ENCODE measurements at places on chromosomes 1 and 21. TPM values are rescaled to one million over a fixed set of nuclear protein-coding genes. Genes with fewer than 3 reads are reported as not detected.

Gene CCDC30
- total RNA-seq: 0.66 TPM

Gene NUAK2
- total RNA-seq: 23.2 TPM

Gene PGLYRP3
- total RNA-seq: 44.0 TPM

Gene CD247
- 3.2 TPM for total RNA-seq

Gene PDIK1L
- total RNA-seq: 6.2 TPM

Gene LRRC39
- not detected for total RNA-seq

Gene CASP9
- 8.8 TPM for total RNA-seq

Gene PRKCZ
- total RNA-seq: 23.8 TPM

Gene RGSL1
- not detected for total RNA-seq

Gene RAP1GAP
- total RNA-seq: 6.8 TPM

Gene TFF3
- total RNA-seq: 15.1 TPM

Gene SLC30A10
- total RNA-seq: not detected

Gene MPL
- not detected for total RNA-seq

Gene ATG4C
- 7.2 TPM for total RNA-seq

Gene IRF6
- total RNA-seq: 96.9 TPM

Gene ZSCAN20
- 3.3 TPM for total RNA-seq

Gene ADCY10
- total RNA-seq: not detected

Gene FAM177B
- total RNA-seq: not detected

Gene CASQ2
- 6.3 TPM for total RNA-seq

Gene CACNA1S
- not detected for total RNA-seq

Gene EPHA2
- 104 TPM for total RNA-seq

Gene PLD5
- total RNA-seq: 0.57 TPM

Gene HSD3B1
- not detected for total RNA-seq

Gene TAF13
- 43.3 TPM for total RNA-seq

Gene FAM72A
- total RNA-seq: 4.2 TPM

Gene GLIS1
- total RNA-seq: not detected

Gene GBP4
- 3.0 TPM for total RNA-seq

Gene MANEAL
- 5.0 TPM for total RNA-seq

Gene PTGER3
- 0.42 TPM for total RNA-seq

Gene FMN2
- total RNA-seq: not detected

Gene ACTL8
- not detected for total RNA-seq

Gene TBX15
- total RNA-seq: 0.15 TPM

Gene RSPH1
- not detected for total RNA-seq

Gene DCST1
- not detected for total RNA-seq

Gene ZNF593OS
- not detected for total RNA-seq

Gene NBPF9
- 4.1 TPM for total RNA-seq

Gene LMNA
- 390 TPM for total RNA-seq

Gene ZMYND12
- total RNA-seq: 0.19 TPM

Gene TSPAN1
- total RNA-seq: 8.0 TPM

Gene CLCC1
- total RNA-seq: 18.9 TPM

Gene TCEA3
- 9.1 TPM for total RNA-seq

Gene KCNH1
- 1.0 TPM for total RNA-seq

Gene TMEM51
- 20.5 TPM for total RNA-seq

Gene CD1C
- not detected for total RNA-seq

Gene C1orf94
- total RNA-seq: not detected

Gene FCN3
- 4.7 TPM for total RNA-seq

Gene PRAMEF15
- not detected for total RNA-seq

Gene PROK1
- total RNA-seq: 0.35 TPM

Gene NPR1
- total RNA-seq: 15.6 TPM

Gene RNPEP
- 69.2 TPM for total RNA-seq

Gene GBP6
- total RNA-seq: 441 TPM

All from esophagus squamous epithelium (tissue), 5 donors.